ENCODE measurements at places on chromosomes 3 and 15.

DNA sequence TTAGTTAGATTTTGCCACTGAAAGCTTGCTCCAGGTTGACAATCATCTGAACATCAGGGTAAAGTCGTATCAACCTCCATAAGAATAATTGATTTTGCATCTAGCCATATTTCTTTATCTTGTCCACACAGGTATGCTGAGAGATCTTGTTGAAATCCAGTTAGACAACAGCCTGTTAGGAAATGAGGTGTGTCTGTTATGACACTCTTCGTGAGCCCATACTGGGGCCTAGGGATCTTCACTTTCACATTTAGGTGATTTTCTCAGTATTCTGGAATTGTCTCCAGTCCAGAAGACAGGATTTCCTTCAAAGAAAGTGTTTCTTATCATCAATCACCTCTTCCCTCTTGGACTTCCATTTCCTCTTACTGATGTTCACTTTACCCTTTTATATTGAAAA lies 18.1 kb downstream of the DNAJB11 start:
- DNase-seq, result no peak

GRCh38 chr3:117128872-117129271 lies 419.3 kb downstream of the TUSC7 start:
- no peak for DNase-seq

- no peak for DNase-seq
Measured at GRCh38 chr3:121719423-121719822, 30.1 kb downstream of the GOLGB1 start.

- no peak for DNase-seq
Measured at GRCh38 chr3:179663093-179663492, 10.3 kb downstream of the USP13 start.

- no peak for DNase-seq
Measured at GRCh38 chr3:19149368-19149767, 1.1 kb downstream of the KCNH8 start.
